D721Med (cell line): ENCODE measurements at places on chromosomes 12 and 14.
A peak's percentile ranks its signal among the peaks of the same experiment; 100 is the strongest.

DNA sequence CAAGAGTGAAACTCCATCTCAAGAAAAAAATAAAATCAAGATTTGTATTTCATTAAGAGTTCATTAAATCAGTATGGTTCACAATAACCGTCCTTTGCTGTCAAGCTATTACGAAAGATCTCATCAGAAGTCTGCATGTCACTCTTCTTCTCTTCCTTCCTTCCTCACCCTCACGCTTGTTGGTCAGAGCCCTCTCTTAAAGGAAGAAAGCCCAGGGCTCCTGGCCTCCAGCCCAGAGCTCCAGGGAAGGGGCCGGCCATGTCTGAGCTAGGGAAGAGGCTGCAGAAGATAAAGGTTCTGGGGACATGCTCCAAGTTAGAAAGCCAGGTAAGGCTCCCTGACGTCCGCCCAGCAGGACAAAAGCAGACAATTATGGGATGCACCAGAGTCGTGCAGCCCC, 43.1 kb upstream of the DLK1 start:
- DNase-seq: no peak

GRCh38 chr12:88743946-88744685, 163.8 kb upstream of the KITLG start:
- DNase-seq: no peak

DNA sequence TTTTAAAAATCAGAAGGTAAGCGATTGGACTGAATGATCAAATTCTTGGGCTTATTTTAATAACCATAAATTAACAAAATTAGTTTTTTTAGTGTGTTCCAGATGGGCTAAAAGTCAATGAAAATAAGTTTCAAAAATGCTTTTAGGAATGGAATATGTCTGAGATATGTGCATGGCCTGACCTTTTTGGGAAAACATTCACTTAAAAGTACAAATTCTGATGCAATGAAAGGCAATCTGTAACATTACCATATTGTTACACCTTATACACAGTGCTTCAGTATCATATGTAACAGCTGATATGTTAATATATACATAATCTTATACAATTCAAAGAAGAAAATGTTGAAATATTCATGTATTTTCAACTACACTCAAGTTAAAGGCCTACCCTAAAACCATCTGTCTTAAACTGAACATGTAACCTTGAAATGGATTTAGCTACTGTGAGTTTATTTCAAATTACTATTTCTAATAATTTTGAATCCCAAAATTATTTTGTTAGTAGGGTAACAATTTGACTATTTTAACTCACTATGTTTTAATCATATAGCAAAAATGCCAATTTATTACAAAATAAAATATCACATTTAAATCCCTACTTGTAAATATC, 84.8 kb downstream of the EEA1 start:
- DNase-seq: no peak

DNA sequence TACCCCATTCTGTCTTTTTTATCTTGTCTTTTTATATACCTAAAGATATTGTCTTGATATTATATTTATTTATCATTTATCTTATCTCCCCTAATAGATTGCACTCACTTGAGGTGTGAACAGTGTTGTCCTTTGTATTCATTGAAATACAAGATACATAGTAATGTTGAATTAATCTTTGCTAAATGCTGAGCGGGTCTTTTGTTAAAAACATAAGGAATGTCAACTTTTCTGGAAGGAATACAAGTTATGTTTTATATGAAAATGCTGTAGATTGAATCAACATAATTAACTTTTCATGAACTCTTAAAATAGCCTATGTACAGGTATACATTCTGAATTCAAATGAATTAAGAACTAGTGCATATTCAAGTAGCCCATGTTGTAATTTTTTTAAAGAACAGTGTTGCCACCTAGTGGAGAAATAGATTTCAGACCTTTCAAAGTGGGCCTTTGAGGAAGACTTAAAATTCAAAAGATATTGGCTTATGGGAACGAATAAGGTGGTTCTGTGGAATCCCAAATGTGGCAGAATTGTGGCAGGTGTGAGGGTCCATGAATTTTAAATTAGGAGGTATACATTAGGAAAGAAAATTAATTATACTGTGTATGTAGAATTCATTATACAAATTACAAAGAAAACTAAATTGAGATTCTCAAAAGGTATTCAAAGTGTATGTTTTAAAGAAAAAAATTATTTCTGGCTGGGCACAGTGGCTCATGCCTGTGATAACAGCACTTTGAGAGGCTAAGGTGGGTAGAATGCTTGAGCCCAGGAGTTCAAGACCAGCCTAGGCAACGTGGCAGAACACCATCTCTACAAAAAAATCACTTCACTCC, 19.1 kb downstream of the BBOF1 start:
- DNase-seq: peak; percentile 40

GRCh38 chr12:119115296-119115905, 63.3 kb upstream of the HSPB8 start:
- peak; percentile 28 for DNase-seq

DNA sequence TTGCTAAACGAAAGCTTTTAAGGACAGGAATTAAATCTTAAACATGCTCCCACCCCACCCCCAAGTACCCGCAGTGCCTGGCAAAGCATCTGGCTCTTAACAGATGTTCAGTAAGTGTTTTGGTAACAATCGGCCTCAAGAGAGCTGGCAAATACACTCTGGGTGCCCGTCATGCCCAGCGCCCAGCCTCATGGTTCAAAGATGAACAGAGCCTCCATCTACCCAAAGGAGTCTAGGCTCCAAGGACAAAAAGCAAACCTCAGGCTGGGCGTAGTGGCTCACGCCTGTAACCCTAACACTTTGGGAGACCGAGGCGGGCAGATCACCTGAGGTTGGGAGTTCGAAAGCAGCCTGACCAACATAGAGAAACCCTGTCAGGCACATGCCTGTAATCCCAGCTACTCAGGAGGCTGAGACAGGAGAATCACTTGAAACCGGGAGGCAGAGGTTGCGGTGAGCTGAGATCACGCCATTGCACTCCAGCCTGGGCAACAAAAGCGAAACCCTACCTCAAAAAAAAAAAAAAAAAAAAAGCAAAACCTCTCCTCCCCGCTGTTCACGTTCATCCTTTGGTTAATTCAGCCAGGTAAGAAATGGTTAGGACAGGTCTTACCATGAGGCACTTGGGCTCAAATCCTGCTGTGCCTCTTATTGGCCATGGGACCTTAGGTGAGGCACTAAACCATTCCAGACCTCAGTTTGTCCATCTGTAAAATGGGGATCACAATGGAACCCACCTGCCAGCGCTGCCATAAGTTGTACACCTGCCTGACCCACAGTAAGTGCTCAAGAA, 151.3 kb downstream of the BCL11B start:
- no peak for DNase-seq

DNA sequence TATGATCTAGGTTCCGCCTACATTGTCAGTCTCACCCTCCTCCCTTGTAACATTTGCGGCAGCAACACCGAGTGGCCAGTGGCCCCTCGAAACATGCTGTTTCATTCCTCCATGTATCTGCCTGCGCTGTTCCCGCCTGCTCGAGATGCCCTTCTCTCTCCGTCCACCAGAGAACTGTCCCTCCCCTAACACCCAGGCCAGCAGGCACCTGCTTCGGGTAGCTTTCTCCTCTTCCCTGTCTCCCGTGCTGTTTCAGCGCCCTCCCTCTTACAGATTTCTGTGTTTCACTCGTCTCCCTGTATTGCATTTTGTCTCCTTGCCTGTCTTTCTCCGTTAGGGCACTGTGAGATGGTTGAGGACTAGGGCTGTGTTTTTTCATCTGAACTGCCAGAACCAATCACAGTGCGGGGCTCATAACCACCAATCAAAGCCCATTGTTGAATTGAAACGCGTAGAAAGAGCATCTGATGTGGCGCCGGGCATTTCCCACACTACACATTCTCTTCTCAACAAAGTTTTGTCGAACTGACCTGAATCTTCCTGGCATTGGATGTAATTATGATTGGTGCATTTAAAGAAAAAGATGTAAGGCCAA, 40.9 kb upstream of the ELK3 start:
- DNase-seq: no peak
